ENCODE measurements at places on chromosomes 11 and 22.

- DNase-seq: peak; percentile 50
Observed at GRCh38 chr22:30228509-30229359, 17.8 kb downstream of the LIF start.

GRCh38 chr11:47028195-47029093 is 91.9 kb downstream of the CSTPP1 start:
- DNase-seq: no peak

GRCh38 chr11:5722622-5723021 is 13.6 kb upstream of the OR56B1 start:
- DNase-seq: no peak

- DNase-seq: no peak
Observed at GRCh38 chr11:69665669-69666068, 9.5 kb downstream of the LTO1 start.

GRCh38 chr11:32830413-32830738 is 649 bp downstream of the PRRG4 start:
- DNase-seq: peak; percentile 21

DNA sequence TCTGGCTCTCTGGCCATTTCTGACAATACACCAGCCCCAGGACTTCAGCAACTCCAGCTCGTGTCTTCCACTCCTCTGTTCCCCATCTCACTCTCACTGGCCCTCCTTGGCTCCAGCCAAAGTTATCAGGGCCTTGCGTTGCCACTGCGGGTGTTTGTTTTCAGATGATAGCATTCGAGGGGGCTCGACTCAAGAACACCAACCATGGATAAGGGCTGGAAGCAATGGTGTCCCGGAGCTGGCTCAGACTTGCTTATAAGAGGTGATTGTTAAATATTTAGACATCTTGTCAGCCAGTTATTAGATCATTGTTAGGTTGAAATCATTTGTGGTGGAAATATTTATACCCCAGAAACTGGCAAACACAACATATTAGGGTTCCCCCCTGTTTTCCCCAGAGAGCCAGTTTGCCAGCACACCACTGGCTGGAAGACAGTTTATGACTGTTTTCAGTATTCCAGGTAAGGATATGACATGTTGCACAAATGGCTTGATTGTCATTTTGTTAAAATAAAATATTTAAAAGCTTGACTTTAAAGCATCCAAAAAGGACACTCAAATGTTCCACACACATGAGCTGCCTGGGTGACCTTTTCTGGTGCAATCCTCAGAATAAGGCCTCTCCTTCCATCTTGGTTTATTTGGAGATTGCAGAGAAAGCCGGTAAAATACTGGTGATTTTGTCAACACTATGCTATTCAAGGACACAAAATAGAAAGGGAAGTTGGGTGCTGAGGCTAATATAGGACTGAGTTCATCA is 98.3 kb downstream of the FBXO7 start:
- DNase-seq: no peak

- DNase-seq: no peak
Observed at GRCh38 chr11:58941838-58942237, 2.5 kb downstream of the GLYATL1 start.

DNA sequence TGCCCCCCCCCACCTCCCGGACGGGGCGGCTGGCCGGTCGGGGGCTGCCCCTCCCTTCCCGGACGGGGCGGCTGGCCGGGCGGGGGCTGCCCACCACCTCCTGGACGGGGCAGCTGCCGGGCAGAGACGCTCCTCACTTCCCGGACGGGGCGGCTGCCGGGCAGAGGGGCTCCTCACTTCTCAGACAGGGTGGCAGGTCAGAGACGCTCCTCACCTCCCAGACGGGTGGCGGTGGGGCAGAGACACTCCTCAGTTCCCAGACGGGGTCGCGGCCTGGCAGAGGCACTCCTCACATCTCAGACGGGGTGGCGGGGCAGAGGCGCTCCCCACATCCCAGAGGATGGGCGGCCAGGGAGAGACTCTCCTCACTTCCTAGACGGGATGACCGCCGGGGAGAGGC is 24.0 kb downstream of the RNF185 start:
- DNase-seq: no peak

- no peak for DNase-seq
Observed at GRCh38 chr11:115618428-115618827, 114.2 kb upstream of the CADM1 start.

DNA sequence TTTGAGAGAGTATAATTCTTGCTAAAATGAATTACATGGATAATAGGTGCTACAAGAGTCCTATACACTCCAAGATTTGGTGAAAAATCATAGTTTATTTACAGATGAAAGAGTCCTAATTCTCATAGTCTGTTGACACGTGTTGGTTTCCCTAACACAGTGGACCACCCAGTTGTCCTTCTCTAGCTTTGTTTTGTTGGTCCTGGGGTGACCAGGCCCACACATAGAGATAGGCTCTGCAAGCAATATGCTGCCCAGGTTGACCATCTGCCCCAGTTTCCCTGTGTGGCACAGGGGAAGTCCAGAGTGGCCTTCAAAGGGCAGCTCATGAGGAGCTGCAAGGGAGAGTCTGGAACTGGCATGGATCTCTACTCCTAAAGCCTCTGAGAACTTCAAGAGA is 184.9 kb downstream of the MAML2 start:
- no peak for DNase-seq

GRCh38 chr11:80315200-80315599 is 874.4 kb upstream of the TENM4 start:
- no peak for DNase-seq

DNA sequence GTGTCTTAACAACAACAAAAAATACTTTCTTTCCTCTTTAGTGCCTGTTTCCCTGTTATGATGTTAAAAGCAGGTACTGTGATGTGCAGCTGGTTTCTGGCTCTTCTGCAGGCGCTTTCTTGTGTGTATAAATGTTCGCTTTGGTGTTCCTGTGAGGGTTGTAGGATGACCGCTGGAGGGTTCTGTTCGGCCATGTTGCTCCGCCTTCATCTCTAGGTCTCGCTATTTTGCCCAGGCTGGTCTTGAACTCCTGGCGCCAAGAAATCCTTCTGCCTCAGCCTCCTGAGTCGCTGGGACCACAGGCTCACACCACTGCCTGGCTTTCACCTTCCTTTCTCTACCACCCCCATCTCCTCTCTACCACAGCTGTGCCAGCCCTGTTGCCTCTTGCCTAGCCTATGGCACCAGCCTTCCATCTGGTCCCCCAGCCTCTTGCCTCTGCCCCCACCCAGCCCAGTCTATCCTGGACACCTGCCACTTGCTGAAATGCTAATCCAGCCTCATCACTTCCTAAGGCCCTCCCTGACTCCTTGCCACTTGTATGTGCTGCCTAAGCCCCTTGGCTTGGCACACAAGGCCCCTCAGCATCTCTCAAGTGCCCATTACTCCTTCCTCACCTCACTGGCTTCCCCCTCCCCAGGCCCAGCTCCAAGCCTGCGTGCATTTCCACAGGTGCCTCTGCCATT is 5.5 kb downstream of the LRRC74B start:
- DNase-seq: no peak

DNA sequence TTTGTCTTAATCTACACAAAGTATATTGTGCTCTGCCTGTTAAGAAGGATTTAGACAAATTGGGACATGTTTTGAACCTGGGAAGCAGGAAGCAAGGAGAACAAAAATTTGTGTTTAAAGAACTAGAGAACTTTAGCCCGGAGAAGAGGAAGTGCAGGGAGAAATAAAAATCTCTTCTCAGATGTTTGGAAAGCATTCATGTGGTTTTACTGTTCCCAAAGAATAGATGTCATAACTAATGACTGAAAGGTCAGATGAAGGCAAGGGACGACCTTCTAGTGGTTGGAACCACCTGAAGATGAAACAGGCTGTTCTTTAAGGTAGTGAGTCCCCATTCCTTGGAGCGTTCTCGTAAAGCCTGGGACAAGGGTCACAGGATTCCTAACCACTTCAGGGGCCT is 38.3 kb downstream of the IRAG1 start:
- no peak for DNase-seq

GRCh38 chr11:45151362-45151982 is 5.0 kb downstream of the PRDM11 start:
- no peak for DNase-seq

DNA sequence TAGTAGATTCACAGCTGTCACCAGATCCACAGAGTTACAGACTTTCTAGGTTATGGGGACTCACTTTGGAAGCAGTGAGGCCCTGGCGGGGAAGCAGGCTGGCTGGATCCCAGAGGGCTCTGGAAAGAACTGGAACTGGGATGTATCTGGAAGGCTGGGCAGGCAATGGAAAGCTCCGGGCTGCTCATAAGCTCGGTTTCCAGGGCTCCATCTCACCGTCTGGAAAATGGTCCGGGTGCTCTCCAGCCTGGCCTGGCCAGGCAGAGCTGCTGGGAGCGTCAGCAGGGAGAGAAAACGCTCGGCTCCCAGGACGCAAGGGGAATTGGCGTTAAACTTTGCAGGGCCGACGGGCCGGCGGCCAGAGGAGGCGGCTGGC is 335 bp upstream of the SEZ6L start:
- no peak for DNase-seq

DNA sequence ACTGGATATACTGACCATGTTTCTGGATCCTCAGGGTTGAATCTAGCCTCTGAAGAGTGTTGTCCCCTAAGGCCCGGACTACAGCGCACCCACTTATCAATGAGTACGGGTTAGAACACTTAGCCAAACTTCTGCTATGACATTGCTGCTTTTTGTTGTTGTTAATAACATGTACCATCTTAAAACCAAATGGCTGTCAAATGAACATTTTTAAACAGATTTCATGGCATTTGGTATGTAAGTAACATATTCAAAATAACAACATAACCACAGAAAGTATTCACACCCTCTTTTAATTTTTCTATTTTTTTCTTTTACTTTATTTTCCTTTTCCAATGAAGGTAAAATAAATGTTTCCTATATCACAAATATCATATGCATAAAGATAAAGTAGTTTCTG is 1292.5 kb upstream of the TENM4 start:
- DNase-seq: no peak

- DNase-seq: no peak
Observed at GRCh38 chr11:86435711-86436110, 61.0 kb downstream of the CCDC81 start.

- peak; percentile 92 for DNase-seq
Observed at GRCh38 chr11:62444236-62444833, 25.5 kb downstream of the SCGB1A1 start.

DNA sequence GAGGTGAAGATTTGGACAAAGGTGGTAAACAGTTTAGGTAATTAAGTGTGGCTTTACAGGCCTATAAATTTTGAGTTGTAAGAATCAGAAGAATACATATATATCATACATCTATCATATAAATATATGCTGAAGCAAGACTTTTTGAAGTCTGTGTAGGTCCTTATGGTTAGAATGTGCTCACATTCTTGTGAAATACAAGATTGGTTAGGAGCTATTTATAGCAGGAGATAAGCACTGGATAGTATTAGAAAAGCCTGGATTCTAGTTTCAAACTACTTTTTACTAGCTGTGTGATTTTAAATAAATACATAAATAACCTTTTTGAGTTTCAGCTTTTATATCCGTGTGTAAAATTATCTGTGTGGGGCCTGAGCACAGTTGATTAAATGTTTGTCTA is 42.3 kb downstream of the ANKRD42 start:
- DNase-seq: no peak

DNA sequence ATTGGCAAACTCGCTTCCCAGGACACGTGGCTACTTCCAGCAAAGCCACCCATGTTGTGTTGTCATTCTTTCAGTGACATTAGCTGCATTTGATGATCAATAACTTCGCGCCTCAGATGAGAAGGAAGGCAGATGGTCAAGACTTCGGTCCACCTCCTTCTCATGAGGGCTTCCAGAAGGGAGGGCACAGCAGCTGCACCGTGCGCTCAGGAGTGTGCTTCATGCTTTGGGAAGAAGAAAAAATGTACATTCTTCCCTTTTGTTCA is 25.3 kb downstream of the IGLL5 start:
- no peak for DNase-seq

- no peak for DNase-seq
Observed at GRCh38 chr11:30775233-30775522, 189.0 kb upstream of the MPPED2 start.

DNA sequence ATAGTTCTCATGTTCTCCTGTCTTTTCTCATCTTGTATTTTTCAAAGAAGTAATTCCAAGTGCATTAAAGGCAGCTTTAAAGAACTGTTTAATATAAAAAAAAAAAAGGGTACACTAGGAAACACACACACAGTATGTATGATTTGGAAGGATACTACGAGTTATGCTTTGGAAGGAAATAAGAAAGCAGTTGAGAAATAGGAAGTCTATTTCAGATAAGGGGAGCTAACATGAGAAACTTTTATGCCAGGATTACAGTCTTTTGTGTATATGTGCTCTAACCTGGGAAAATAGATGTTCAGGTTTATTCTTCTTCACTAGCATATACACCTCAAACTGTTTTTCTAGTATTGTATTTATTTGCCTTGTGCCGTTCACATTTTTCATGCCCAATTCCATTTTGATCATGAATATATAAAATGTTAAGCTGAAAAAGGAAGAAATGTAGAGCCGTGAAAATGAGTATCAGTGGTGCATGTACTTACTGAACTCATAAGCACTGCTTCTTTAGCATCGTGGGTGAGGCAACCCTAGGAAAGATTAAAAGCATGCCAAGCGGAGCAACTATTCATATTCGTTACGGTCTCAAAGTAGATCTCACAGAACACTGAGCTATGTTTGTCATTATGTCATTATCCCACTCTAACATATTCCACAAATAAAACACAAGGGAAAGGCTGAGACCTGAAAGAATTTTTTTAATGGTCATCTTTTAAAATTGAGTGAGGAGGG is 59.6 kb downstream of the GUCY1A2 start:
- no peak for DNase-seq

GRCh38 chr11:67345920-67346819 is 7.2 kb downstream of the POLD4 start:
- peak; percentile 47 for DNase-seq

DNA sequence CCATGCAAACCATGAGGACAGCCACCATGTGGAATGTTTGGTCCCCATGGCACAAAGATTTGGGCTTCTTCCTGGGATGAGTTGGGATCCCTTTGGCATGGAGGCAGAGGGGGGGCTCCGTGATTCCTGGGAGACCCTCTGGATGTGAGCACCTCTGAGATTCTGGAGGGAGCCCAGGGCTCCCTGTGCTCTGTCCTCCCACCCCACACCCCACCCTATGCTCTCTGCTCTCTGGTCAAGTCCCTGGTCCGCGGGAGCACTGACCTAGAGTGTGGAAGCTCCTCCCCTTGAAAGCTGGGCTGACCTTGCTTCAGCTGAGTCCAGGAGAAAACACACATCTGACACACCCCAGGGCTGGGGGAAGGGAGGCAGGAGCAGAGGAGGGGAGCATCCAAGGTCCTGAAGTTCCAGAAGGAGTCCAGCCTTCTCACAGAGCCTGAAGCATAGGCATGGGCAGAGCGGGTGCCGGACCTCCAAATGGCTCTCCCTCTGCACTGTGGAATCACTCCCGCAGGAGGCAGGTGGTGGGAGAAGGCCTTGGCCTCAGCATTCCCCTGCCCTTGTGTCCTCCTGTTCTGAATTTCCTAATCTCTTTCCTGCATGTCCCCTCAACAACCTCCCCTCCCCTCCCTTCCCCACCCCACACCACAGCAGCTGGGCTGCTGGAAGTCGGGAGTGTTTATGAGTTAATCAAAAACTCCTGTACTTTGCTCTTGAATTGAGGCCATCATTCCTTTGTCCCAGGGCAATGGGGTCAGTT is 25.7 kb upstream of the OAF start:
- no peak for DNase-seq
